DND-41 (cell line): ENCODE measurements at places on chromosomes 13 and 19.

DNA sequence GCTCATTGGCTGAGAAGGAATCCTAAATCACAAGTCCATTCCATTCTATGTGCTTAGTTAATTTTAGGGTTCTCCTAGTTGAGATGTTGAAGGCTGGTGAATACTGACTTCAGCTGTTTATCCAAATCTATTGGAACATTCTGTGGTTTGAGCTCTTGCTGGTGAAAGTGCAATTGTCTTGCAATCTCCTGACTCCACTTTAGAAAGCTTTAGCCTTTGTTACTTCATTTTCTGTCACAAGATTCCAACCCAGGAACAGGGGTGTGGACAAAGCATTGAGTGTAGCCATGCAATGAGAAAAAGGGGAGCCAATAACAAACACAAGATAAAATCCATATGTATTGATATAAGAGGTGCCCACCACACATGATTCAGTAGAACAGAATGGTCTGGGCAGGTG, 15.0 kb downstream of the CEACAM21 start:
- DNase-seq, result no peak
- no peak overlapping the region for H3K4me3 ChIP-seq
- no peaks in the 10 kb centered on the region for H3K4me1 ChIP-seq
- H3K27me3 ChIP-seq, result no peaks in the 10 kb centered on the region

- no peak overlapping the region for H3K4me3 ChIP-seq
- no peaks in the 10 kb centered on the region for H3K27me3 ChIP-seq
- H3K4me1 ChIP-seq, result peaks cover 7% of the 10 kb centered on the region; the same call in 1 of the 2 replicates
- no peak for DNase-seq
- H3K36me3 ChIP-seq, result peaks cover 5% of the 10 kb centered on the region; the same call in 1 of the 2 replicates
Observed at GRCh38 chr13:73971481-73971880, 162.7 kb downstream of the KLF12 start.

DNA sequence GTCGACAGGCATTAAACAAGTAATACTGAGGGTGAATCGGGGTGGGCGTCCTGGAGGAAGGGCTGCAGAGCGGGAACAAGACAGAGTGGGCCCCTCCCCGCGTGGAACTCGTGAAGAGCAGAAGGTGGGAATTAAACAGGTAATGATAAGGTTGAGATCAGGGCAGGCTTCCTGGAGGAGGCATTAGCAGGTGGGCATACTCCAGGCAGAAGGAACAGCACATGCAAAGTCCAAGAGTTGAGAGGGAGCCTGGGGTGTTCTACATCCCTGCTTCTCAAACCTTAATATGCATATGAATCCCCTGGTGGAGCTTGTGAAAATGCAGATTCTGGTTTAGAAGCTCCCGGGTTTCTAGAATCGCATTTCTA, 23.3 kb downstream of the SLC8A2 start:
- no peaks in the 10 kb centered on the region for H3K27me3 ChIP-seq
- H3K36me3 ChIP-seq, result no peaks in the 10 kb centered on the region
- H3K4me3 ChIP-seq, result no peak overlapping the region
- H3K27ac ChIP-seq, result no peak overlapping the region

- peaks cover 19% of the 10 kb centered on the region; the same call in 1 of the 2 replicates for H3K36me3 ChIP-seq
- no peak for DNase-seq
- no peak overlapping the region for H3K27ac ChIP-seq
- H3K4me3 ChIP-seq, result no peak overlapping the region
- H3K4me1 ChIP-seq, result peaks cover 20% of the 10 kb centered on the region
- no peaks in the 10 kb centered on the region for H3K27me3 ChIP-seq
Observed at GRCh38 chr13:60019119-60019993, 144.4 kb downstream of the DIAPH3 start.

DNA sequence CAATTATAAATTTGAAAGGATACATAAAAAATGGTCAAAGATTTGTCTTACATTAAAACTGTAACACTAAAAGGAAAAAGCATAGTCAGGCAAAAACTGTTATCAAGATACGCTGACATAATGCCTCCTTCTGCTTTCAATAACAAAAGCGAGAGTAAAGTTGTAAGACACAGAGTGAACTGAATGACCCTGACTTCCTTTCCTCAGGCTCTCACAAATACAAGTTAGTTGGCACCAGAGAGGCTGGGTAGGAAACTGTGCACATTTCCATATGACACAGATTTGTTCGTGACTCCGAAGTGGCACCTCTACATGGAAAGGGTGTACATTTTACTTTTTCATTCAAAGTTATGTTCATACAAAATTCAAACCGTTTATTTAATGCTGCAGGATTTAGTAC, 15.4 kb downstream of the FGF14 start:
- H3K4me1 ChIP-seq, result no peaks in the 10 kb centered on the region
- no peak overlapping the region for H3K27ac ChIP-seq
- no peak for DNase-seq
- H3K27me3 ChIP-seq, result peaks cover 5% of the 10 kb centered on the region
- no peaks in the 10 kb centered on the region for H3K36me3 ChIP-seq

DNA sequence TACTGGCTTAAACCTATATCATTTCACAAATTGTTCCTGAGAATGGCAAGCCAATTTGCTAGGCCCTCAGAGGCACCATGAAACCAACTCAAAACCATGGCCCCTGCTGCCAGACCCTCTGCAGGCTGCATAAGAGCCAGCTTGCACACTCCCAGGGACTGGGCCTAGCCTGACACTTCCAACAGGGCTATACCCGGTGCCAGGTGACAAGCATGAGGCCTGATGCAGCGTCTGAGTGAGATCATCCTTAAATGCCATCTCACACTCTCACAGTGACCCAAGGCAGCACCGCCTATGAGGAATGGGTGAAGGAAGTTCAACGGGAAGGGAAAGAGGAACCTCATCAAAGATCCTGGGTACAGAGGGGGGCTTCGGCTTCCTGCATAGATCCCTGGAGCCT, 65.6 kb downstream of the C13orf42 start:
- H3K27ac ChIP-seq, result no peak overlapping the region
- no peaks in the 10 kb centered on the region for H3K4me1 ChIP-seq
- no peaks in the 10 kb centered on the region for H3K36me3 ChIP-seq
- H3K4me3 ChIP-seq, result no peak overlapping the region
- no peak for DNase-seq

GRCh38 chr19:45271735-45272108, 20.7 kb downstream of the MARK4 start:
- H3K4me1 ChIP-seq, result no peaks in the 10 kb centered on the region
- no peak overlapping the region for H3K4me3 ChIP-seq
- peaks cover 43% of the 10 kb centered on the region for H3K36me3 ChIP-seq
- no peak overlapping the region for H3K27ac ChIP-seq
- DNase-seq, result no peak
- H3K27me3 ChIP-seq, result no peaks in the 10 kb centered on the region

DNA sequence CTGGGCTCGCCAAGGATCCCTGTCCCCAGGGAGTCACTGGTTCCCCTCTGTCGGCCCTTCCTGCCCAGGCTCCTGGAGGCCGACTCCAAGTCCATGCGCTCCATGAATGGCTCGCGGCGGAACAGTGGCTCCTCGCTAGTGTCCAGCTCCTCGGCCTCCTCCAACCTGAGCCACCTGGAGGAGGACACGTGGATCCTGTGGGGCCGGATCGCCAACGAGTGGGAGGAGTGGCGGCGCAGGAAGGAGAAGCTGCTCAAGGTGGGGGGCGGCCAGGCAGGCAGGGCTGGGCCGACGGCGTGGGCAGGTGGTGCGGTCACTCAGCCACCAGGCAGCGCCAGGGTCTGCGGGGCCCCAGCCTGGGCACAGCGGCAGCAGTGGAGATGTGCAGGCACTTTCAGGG, 17.6 kb downstream of the EVI5L start:
- no peaks in the 10 kb centered on the region for H3K4me1 ChIP-seq
- no peak for DNase-seq
- no peaks in the 10 kb centered on the region for H3K27me3 ChIP-seq
- no peaks in the 10 kb centered on the region for H3K36me3 ChIP-seq
- H3K27ac ChIP-seq, result no peak overlapping the region

DNA sequence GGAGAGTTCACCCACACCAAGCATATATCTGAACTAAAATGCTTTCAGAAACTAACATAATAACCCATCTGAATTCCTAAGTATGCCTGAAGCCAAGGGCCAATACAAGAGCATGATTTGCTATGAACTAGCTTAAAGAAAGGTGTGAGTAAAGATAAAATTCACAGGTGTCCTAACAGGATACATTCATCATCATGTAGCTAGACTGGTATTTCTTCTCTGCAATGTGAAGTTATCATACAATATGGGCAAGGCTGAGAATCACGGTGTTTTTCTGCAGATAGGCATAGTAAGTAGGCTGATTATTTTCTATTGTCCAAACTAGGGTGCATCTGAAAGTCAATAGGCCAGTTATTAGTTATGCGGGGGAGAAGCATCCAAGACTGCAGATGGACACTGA, 63.1 kb downstream of the STK24 start:
- H3K4me1 ChIP-seq, result no peaks in the 10 kb centered on the region
- DNase-seq, result no peak
- no peak overlapping the region for H3K27ac ChIP-seq
- H3K36me3 ChIP-seq, result peaks cover 39% of the 10 kb centered on the region
- H3K27me3 ChIP-seq, result no peaks in the 10 kb centered on the region

DNA sequence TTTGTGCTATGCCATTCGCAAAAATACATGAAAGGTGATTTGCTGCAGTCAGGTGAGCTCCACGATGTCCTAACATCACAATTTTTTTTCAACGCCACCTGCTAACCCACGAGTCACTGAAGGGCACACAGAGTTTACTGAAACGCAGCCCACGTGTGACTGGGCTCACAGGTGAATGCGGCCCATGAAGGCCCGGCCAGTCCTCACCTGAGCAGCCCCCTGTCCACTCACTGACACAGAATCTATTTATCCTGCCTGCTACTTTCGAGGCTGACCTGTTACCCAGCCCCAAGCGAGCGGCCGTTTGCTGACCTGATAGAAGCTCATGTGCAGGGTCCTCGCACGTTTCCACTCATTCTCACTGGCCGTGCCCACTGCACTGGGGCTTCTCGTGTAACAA, 121.9 kb upstream of the SOX1 start:
- H3K4me1 ChIP-seq, result no peaks in the 10 kb centered on the region
- H3K36me3 ChIP-seq, result no peaks in the 10 kb centered on the region
- no peak overlapping the region for H3K4me3 ChIP-seq
- no peak overlapping the region for H3K27ac ChIP-seq
- H3K27me3 ChIP-seq, result peaks cover 7% of the 10 kb centered on the region

DNA sequence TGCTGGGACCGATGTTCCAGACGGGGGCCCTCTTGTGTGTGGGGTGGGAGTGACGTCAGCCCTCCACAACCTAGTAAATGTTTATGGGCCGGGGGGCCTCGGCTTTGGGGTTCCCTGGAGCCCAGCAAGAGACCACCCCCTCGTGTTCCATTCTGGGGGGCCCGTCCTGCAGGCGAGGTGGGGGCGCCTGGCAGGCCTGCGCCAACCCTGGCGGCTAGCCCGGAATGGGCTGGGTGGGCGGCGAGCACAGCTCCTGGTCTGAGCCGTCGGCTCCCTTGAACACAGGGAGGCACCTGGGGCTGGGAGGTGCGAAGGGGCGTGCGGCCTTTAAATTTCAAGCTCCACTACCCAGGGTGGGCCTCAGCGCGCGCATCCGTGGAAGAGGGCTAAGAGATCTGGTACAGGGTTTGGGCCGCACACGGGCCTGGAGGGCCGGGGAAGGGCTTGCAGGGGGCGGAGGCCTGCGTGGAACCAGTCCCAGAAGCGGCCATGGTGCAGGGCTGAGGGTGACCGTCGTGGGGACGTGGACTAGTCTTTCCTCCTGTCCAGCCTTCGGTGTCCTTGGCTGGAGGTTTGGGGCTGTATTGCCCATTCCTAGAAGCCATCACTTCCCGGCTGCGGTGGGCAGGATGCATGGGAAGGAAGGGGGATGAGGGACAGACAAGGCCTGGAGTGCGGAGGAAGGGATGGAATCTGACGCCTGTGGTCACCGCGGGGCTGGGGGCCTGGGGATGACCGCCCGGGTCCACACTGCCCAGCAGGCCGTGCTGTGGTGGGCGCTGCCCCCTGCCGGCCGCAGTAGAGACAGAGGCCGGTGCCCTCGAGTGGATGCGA, 11.4 kb downstream of the NDUFA11 start:
- H3K27me3 ChIP-seq, result no peaks in the 10 kb centered on the region
- H3K4me3 ChIP-seq, result no peak overlapping the region
- H3K4me1 ChIP-seq, result no peaks in the 10 kb centered on the region
- H3K36me3 ChIP-seq, result peaks cover 24% of the 10 kb centered on the region
- H3K27ac ChIP-seq, result no peak overlapping the region

DNA sequence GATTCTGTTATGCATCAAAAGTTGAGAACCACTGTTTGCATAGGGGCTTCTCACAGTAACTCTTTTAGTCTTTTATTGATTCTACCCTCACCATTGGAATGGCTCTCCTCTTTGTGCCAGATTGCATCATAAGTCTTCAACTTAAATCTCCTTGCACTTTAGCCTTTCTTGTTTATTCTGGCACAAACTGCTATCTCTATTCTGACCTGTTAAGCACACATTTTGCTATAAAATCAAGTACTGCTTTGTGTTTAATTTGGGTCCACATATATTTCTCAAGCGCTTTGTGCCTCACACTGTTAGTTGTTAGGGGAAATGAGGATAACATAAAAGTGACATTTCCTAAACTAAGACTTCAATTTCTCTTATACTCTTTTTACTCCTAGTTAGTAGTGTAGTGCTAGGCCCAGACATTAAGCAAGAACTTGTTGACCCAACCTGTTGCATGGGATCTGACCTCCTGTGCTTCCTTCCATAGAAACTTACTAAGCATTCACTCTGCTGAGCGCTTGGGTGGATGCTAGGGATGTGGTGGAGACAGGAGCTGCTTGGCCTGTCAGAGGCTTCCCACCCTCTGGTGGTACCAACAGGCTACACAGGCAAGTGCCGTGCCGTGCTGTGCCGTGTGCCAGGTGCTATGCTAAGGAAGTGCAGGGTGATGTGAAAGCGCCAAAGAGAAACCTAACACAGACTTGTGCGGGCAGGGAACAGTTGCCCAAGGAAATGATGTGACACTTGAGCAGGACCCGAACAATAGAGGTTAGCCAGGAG, 1.2 kb downstream of the UTP14C start:
- DNase-seq, result no peak
- H3K27ac ChIP-seq, result no peak overlapping the region
- H3K36me3 ChIP-seq, result peaks cover 61% of the 10 kb centered on the region
- no peaks in the 10 kb centered on the region for H3K27me3 ChIP-seq

- no peaks in the 10 kb centered on the region for H3K27me3 ChIP-seq
- H3K4me1 ChIP-seq, result no peaks in the 10 kb centered on the region
- H3K36me3 ChIP-seq, result no peaks in the 10 kb centered on the region
- H3K4me3 ChIP-seq, result no peak overlapping the region
- no peak overlapping the region for H3K27ac ChIP-seq
Observed at GRCh38 chr13:53201454-53202225, 173.0 kb downstream of the OLFM4 start.

DNA sequence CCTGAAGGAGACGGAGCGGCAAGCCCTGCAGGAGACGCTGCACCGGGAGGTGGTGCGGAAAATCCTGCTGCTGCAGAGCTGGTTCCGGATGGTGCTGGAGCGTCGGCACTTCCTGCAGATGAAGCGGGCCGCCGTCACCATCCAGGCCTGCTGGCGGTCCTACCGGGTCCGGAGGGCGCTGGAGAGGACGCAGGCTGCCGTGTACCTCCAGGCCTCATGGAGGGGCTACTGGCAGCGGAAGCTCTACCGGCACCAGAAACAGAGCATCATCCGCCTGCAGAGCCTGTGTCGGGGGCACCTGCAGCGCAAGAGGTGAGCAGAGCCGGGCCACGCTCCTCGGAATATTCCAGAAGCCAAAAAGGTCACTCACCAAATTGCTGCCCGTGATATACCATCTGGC, 22.4 kb upstream of the USE1 start:
- H3K36me3 ChIP-seq, result peaks cover 78% of the 10 kb centered on the region
- no peaks in the 10 kb centered on the region for H3K4me1 ChIP-seq
- no peak overlapping the region for H3K4me3 ChIP-seq
- DNase-seq, result no peak

GRCh38 chr13:98586400-98587345, 9.8 kb upstream of the STK24 start:
- H3K27me3 ChIP-seq, result no peaks in the 10 kb centered on the region
- H3K27ac ChIP-seq, result no peak overlapping the region
- H3K36me3 ChIP-seq, result no peaks in the 10 kb centered on the region
- H3K4me1 ChIP-seq, result no peaks in the 10 kb centered on the region
- DNase-seq, result no peak
